T-helper 1 cell treated with Interleukin-12 subunit alpha and Interleukin-12 subunit beta and Interleukin-4 antibody, amounts not matched to agents 30 ng/mL and 1 ng/mL, for 36 hours (primary cell): ENCODE measurements at places on chromosomes 3 and 15. TPM values are rescaled to one million over a fixed set of nuclear protein-coding genes. Genes with fewer than 3 reads are reported as not detected.

Gene RASL12
- total RNA-seq, result not detected in 2 replicates

Gene LYZL4
- total RNA-seq, result not detected in 2 replicates

Gene FANCD2OS
- not detected in 2 replicates for total RNA-seq

Gene SHF
- 2.2 and 2.8 TPM in 2 replicates for total RNA-seq

Gene ITIH3
- total RNA-seq, result not detected in 2 replicates

Gene THSD4
- not detected in 2 replicates for total RNA-seq

Gene KLHL40
- total RNA-seq, result not detected in 2 replicates

Gene KCNH8
- total RNA-seq, result not detected in 2 replicates
